ENCODE measurements at places on chromosomes 2 and 18.

DNA sequence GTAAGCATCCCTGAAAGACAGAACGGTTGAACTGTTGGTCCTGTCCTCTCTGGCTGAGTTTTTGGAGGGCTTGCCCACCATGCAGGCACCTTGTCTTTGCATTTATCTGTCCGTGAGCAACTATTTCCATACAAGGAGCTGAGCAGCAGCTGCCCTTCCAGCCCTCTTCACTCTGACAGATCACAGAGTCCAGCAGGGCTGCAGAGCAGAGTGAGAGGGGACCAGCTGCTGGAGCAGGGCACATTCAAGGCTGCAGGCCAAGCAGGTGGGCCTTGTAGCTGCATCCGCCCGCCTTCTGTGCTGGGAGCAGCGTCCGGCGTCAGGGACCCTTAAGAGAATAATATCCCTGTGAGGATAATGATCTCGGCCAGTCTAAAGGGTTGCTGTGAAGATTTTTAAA is 9.5 kb downstream of the SMYD1 start:
- no peak for DNase-seq

DNA sequence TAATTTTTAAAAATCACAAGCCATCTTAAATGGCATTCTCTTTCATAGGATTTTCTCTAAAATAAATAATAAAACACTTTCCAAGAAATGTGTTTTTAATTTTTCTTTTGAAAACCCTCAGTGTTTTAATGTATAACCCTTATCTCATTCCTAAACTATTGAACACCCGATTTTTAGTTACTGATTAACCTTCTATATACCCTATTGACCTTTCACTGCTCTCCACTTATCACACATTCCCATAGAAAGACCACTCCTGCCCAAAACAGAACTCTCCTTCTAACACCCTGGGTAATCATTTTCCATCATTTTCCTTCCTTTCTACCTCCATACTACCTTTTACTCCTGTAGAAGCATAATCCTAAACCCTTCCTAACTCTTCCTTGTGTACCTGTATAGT is 102.4 kb downstream of the EPC2 start:
- no peak for DNase-seq

GRCh38 chr2:56801770-56802169 is 618.0 kb downstream of the CCDC85A start:
- DNase-seq, result no peak

DNA sequence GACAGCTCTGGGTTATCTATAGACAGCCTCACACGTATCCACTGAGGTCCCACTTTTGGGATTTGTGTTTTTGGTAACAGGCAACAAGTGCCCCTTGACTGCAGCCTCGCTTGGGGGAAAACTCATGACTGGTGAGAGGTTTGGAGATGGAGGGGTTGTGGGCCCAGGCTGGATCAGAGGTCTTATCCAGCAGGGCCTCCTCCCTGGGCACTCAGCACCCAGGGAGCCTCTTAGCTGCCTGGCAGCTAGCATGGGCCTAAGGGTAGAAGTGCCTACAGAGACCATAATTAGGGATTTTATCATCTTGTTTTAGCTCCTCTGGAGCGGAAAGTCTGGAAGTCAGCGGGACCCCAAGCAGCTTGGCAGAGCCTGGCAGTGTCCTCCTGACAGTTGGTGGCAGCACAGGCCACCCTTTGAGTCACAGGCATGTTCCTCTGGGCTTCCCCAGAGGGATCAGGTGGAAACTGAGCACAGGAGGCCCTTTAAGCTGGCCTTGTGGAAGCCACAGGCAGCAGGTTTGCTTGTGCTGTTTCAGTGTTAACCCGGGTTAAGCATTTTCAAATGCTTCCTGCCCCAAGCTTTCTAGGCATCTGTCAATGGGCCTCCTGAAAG is 143.1 kb downstream of the KCTD1 start:
- no peak for DNase-seq

- no peak for DNase-seq
Observed at GRCh38 chr2:223465793-223466192, 136.4 kb downstream of the SCG2 start.

DNA sequence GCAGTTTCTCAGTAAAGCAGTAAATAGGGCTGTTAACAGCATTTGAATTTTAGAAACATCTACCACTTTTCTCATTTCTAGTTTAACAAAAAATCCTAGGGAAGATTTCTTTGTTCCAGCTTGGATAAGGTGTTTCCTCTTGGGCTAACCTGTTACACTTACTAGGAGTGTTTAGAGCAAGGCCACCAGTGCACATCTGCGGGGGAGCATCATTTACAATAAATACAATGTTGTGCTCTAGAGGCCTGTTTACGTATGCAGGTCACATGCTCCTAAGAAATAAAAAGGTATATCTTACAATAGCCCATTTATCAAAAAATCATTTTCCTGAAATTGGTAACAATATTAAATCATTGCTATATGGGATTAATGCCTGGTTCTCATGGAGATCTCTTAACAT is 8.1 kb downstream of the ZNF638 start:
- DNase-seq, result no peak

GRCh38 chr2:209771474-209772289 is at the start of gene UNC80:
Gene UNC80 (plus strand): TSS chr2:209771832. CDS start chr2:209772073, 241 bp downstream.
- no peak for DNase-seq

DNA sequence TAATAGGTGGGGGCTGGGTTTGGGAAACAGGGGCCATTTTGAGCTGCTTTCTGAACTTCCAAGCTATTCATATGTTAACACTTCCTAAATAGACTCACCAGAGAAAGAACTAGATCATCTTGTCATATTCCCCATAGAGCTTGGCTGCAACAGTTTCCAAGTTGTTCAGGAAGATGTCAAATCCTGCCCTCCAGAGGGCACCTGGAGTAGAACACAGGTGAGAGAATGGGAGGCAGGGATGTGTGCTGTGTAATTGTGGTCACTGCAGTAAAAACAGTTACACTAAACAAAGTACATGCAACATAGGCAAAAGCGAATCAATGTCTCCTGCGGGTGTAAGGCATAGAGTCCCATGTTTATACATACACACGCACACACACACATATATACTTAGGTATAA is 34.5 kb upstream of the LRRC30 start:
- DNase-seq, result no peak

GRCh38 chr2:2845806-2846315 is 514.8 kb upstream of the MYT1L start:
- DNase-seq, result no peak

- DNase-seq, result no peak
Observed at GRCh38 chr18:58205443-58206160, 161.6 kb downstream of the NEDD4L start.

DNA sequence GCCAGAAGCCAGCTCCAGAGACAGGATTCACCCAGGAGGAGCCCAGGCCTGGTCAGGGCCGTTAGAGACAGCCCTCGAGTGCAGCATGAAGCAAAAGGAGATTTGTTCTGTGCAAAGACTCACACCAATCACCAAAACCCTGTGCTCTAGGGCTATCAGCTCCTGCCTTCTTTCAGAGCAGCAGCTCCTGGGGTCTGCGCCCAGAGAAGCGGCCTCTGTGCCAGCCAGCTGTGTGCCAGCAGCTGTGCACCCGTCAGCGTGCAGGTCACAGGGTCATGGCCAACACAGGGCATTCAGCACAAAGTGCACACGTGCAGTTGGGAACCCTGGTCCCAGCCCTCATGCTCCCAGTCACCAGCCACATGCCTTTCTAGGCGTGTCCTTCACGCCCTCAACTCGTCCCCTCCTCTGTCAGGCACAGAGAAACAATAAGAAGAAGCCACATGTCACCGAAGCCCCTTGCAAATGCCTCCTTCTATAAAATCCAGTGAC is 49.3 kb downstream of the ZNF516 start:
- no peak for DNase-seq

DNA sequence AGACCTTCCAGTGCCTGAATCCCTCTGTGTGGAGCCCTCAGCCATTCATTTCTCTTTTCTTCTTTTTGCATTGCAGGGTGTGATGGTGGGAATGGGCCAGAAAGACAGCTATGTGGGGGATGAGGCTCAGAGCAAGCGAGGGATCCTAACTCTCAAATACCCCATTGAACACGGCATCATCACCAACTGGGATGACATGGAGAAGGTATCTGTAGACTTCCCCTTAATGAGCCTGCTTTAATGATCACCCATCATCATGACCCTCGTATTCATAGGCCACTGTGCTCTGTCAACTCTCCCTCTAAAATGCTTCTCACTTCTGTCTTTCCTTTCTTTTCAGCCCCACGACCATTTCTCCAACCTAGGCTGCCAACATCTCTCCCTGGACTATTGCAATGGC is 9.5 kb downstream of the ACTG2 start:
- DNase-seq, result no peak

DNA sequence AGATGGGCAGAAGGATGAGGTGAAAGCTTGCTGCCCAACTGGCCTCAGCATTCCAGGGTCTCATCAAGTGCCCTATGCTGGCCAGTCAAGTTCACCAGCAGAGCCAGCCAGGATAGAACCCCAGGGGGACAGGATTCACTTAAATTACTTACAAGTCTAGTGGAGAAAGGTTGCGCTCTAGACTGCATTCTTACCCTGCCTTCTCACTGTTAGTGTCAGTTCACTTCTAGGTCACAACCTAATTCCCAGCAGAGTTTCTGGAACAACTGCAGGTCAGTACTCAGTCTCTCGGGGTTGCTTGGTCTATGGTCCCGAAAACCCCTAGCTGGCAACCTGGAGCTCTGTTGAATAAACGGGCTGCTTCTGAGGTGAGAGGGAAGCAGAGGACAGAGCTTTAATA is 32.9 kb upstream of the GALNT14 start:
- DNase-seq, result no peak

Data from GM12864 (cell line).